Midbrain (tissue), 1 donor: ENCODE measurements at places on chromosomes 3 and 15.

- DNase-seq: no peak
Observed at GRCh38 chr3:149958171-149958796, 12.4 kb downstream of the PFN2 start.

DNA sequence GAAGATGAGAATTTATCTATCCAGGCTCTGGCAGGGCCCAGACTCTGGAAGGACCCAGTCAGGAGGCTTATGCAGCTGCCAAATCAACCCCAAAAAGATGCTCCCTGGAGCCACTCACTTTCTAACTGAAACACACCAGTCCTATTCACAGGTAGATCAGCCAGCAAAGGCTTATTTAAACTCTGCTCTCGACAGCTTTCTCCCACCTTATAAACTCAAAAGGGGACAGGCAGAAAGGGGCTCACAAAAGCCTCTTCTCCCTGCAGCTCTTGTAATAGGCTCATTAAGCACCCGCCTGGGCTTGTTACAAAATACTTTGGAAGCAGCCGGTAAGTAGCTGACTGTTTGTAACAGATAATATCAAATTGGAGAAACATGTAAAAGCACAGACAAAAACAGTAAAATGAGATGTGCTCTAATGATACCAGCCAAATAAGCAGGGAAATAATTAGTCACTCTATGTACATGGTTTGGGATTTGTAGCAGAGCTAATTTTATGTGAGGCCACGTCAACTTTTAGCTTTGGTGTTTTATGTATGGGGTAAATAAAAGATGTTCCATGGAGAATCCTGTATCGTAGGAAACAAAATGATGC is 213.8 kb downstream of the NR2F2 start:
- no peak for DNase-seq

DNA sequence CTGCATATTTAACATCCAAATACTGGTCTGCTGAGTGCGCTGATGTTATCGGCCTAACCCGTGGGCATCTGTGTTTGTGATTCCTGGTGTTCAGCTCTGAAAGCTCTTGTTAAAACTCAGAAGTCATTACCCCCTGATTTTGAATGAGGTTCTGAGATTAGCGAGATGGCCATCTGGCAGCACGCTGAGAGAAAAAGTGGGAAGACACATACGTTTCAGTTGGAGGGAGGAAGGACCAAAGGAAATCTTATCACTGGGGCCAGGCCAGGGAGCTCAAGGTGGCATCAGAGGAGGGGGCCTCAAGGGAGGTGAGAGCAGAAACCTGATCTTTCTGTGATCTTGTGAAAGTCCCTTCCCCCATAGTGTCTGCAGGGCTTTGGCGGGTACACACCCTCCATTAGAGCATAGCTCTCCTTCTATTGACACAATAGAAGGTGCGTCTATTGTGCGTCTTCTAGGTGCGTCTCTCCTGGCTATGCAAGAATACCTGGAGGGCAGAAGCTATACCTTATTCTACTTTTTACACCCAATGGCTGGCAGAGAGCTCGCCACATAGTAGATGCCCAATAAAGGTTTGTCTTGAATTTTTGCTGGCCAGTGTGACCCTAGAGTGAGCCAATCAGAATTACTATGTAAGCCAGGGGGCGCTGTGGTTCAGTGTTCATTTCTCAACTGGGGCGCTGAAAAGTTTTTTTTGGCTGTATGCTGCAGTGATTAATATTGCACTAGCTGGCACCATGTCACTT is 182.4 kb downstream of the SHQ1 start:
- peak; percentile 4 for DNase-seq

DNA sequence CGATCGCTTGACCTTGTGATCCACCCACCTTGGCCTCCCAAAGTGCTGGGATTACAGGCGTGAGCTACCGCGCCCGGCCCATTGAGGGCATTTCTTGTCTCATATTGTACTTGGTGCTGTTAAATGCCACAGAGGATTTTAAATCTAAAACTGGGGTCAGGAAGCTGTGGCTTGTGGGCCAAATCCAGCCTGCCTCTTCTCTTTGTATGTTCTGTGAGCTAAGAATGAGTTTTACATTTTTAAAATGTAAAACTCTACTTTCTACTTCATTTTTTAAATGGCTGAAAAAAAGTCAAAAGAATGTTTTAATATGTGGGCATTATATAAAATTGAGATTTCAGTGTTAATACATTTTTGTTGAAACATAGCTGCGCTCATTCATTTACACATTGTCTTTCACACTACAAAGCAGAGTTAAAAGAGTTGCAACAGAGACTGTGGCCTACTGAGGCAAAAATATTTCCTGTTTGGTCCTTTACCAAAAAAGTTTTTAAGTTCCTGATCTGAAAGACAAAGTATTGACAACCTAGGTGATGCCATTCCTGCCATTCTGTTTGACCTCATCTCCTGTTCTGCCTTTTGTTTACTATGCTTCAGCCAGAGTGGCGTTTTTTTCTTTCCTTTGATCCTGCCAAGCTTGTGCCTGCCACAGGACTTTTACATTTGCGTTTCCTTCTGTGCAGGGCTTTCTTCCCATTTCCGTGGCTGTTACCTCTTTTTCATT is 50.4 kb downstream of the PDCD6IP start:
- DNase-seq: no peak

GRCh38 chr3:103991461-103992115 is 1375.1 kb upstream of the ALCAM start:
- no peak for DNase-seq

DNA sequence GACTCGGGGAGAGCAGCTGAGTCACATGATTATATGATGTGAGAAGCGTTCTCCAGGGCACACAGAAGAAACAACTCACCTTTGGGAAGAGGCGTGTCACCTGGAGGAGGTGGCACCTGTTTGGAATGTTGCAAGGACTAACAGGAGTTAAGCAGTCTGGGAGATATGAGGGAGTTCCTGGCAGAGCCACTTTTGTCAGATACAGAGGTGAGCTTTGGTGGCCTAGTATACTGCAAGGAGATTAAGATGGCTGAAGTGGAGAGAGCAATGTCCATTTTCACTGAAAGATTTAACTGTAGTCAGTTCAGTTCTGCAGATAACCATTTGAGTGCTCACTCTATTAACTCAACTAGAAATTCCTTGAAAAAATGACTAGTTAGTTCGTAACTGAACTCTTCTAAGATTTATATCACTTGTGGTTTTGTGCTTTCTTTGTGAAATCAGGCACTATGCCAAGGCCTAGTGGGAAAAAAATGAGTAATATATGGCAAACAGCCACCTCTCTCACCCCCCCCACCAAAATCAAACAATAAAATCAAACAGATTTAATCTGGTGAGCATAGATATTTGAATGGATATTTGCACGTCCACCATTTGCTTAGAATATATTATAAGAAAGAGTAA is 61.3 kb downstream of the CRYBG3 start:
- DNase-seq: no peak

DNA sequence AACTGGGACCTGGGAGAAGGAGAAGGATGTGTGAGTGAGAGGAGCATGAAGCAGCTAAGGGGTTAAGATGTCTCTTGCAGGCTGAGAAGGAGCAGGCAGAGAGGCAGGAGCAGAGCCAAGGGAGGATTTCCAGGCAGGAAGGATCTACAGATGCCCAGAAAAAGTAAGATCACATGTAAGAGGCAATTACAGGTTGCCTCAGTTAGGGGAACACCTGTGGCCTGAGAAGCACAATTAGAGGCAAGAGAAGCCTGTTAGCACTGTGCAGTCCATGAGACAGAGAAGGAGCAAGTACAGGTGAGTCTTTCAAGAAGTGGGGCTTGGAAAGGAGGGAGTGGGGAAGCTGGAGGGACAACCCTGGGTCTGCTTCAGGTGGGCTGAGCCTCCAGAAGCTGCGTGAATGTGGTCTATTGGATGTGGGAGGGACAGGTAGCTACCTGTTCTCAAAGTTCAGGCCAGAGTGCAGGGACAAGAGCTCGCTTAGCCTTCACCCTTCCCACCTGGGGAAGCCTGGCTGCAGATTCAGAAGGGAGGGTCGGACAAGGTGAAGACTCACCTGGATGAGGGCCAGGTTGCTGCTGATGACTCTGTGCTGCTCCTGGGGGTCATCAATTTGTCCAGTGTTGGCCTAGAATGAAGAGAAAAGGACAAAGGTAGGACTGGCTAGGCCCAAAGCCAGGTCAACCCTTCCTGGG is 50.7 kb downstream of the SLC41A3 start:
- no peak for DNase-seq

DNA sequence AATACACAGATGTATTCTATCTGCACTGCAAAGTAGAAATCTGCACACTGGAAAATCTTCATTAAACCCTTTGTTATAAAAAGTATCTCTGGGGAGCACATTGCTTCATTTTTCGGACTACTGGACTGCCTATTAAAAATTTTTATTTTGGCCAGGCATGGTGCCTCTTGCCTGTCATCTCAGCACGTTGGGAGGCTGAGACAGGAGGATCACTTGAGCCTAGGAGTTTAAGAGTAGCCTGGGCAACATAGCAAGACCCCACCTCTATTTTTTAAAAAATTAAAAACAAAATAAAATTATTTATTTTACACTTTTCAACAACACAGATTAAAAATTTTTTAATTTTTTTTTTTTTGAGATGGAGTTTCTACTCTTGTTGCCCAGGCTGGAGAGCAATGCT is 6.0 kb downstream of the SERP1 start:
- DNase-seq: no peak
